ENCODE measurements at places on chromosomes 5 and 9. TPM values are rescaled to one million over a fixed set of nuclear protein-coding genes. Genes with fewer than 3 reads are reported as not detected.

DNA sequence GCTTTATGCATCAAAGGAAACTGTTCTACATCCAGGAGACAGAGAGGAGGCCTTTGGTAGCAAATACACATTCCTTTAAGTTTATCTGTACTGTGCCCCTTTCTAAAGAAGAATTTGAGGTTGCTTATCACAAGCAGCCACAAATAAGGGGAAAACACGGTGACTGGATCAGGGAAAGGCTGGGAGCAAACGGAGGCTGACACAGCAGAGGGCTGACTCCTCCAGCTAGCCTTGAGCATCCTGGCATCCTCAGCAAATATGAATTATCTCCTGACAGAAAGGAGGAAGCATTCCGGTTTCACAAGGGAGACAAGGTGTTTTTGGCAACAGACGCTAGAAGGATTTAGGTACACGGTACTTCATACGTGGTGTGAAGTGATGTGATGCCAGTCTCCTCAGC lies 133.5 kb downstream of the DCP2 start:
- DNase-seq, result no peak
- 0 out of 2 replicates have a peak, but pooled peaks cover 4% of the 10 kb centered on the region for H3K4me1 ChIP-seq
- H3K4me3 ChIP-seq, result no peak overlapping the region
- H3K27ac ChIP-seq, result no peak overlapping the region
- no peaks in the 10 kb centered on the region for H3K36me3 ChIP-seq
- H3K27me3 ChIP-seq, result no peaks in the 10 kb centered on the region

- no peak overlapping the region for H3K4me3 ChIP-seq
- H3K36me3 ChIP-seq, result no peaks in the 10 kb centered on the region
- no peaks in the 10 kb centered on the region for H3K4me1 ChIP-seq
- DNase-seq, result no peak
- no peaks in the 10 kb centered on the region for H3K27me3 ChIP-seq
These were observed 304.4 kb upstream of the IRX4 start for GRCh38 chr5:2187156-2187555.

The IL4 gene
- total RNA-seq, result not detected

The IFT74 gene
- 3.6 TPM for total RNA-seq

- no peaks in the 10 kb centered on the region for H3K27me3 ChIP-seq
- no peak overlapping the region for H3K4me3 ChIP-seq
- H3K27ac ChIP-seq, result no peak overlapping the region
- no peak for DNase-seq
These were observed 37.3 kb downstream of the MED27 start for GRCh38 chr9:132042324-132042723.

DNA sequence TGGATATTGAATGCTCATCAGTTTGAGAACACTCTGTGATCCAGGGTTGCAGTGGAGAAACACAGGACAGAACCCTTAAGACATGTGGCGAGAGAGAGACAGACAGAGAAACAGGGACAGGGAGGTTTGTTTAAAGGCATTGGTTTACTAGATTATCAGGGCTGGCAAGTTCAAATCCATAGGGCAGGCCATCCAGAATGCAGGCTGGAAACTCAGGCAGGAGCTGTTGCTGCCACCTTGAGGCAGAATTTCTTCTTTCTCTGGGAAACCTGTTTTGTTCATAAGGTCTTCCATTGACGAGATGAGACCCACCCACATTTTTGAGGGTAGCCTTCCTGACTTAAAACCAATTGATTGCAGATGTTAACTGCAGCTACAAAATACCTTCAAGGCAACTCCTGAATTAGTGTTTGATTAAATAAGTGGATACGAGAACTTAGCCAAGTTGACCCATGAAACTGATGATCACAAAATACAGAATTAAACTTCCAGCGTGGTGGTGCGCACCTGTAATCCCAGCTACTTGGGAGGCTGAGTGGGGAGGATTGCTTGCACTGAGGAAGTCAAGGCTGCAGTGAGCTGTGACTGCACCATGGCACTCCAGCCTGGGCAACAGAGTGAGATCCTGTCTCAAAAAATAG lies 55.9 kb downstream of the NSUN2 start:
- no peaks in the 10 kb centered on the region for H3K27me3 ChIP-seq
- no peak for DNase-seq

Measured in Caco-2 (cell line).